ENCODE measurements at places on chromosomes 7 and 10.

- DNase-seq, result no peak
Measured at GRCh38 chr7:96238474-96238873, 83.4 kb downstream of the SLC25A13 start.

DNA sequence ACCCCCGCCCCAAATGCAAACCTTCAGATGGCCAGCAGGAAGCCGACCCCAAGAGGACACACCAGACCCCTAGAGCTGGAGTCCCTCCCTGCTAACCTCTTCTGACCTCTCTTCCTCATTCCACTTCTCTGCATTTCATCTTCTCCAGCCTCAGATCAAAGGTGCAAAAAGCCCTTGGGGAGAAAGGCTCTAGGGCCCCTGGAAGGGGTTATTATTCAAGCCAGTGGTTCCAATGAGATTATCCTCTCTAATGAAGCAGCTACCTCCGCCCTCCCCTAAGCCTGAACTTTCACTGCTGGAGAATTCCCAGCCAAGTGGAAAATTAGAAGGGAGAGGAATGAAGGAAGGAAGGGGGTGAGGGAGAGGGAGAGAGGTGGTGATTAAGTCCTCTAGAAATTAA lies 343.9 kb downstream of the PLXNA4 start:
- no peak for DNase-seq

- no peak for DNase-seq
Measured at GRCh38 chr7:93298671-93299070, 66.5 kb downstream of the VPS50 start.

GRCh38 chr10:131195558-131196159 lies 115.9 kb downstream of the TCERG1L start:
- no peak for DNase-seq

- DNase-seq, result no peak
Measured at GRCh38 chr7:1066242-1066588, 21.7 kb upstream of the GPER1 start.

DNA sequence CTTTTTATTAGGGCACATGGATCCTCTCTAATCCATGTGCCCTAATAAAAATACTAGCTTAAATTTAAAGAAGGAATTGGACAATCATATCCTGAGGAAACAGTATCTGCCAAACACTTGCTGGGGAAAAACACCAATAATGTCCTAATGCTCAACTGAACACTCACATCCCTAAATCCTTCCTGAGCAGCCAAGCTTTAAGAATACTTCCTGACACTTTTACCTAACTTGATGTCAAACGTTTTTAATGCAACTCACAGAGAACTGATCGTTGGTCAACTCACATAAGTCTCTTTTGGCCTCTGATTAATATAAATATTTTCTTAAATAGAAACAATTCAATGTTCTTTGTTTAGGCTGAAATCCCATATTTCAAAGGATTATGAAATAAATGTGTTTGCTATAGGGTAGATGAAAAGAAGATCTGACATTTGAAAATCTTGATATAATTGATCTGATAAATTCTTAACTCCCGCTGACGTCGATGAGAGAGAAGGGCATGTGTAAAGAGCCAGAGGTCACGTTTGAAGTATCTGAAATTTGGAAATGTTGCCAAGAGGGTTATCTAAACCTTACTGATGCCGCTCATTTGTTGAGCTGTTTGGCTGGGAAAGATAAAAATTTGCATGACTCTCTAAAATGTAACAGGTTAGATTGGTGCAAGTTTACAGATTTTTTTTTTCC lies 122.8 kb upstream of the RHOBTB1 start:
- DNase-seq, result no peak

DNA sequence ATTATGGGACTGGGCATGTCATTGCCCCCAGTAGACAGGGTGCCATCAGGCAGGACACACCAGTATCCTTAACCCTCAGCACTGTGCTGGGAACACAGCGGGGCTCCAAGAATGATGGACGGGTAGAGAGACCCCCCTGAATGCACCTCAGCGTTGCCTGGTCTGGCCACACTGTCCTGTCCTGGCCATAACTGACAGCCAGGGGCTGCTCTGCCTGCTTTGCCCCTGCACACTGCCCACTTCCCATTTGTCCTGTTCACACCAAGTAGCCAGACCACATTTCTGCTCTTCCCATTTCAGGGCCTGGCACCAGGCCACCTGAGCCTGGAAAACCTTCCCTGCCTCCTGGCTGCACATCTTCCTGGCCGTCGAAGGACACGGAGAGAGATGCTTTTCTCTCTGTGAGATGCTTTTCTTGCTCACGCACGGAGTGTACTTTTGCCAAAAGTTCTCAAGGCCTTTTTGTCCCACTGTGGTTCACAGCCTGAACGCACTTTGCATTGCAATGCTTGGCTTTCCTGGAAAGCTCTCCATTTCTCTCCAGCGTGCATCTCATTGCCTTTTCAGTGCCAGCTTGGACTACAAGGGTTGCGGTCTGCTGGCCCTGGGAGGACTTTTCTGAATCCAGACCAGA lies 131.0 kb upstream of the EEPD1 start:
- DNase-seq, result no peak

GRCh38 chr10:442209-442608 lies 247.3 kb downstream of the DIP2C start:
- DNase-seq, result no peak

DNA sequence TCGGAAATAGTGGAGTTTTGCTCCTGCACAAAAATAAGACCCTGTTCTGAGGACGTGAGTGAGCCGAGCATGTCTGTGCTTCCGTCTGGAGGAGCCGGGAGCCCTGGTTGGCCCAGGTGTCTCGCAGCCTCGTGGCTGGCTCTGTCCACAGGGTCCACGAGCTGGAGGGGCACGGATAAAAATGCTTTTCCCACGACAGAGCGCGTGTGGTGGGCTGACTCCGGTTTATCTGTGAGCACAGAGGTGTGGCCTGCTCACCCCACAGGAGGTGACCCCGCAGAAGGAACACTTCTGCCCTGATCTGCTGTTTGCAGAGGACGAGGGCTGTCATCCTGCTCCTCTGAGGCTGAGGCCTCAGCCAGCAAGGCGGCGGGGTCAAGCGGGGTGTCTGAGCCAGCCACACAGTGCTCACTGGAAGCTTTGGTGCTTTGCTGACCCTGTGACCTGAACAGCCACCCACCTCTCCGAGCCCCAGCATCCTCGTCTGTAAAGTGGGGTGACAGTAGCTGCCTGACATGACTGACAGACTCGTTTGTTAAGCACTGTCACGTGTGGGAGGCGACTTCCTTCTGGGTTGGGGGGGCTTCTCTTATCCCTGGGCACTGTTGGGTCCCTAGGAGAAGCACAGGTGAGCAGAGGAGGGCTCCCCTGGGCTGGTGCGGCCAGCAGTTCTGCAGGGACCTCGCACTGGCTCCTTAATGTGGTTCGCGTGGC lies 162.5 kb downstream of the DNAJB6 start:
- no peak for DNase-seq

GRCh38 chr10:37734971-37735370 lies 122.4 kb downstream of the ZNF248 start:
- DNase-seq, result no peak

DNA sequence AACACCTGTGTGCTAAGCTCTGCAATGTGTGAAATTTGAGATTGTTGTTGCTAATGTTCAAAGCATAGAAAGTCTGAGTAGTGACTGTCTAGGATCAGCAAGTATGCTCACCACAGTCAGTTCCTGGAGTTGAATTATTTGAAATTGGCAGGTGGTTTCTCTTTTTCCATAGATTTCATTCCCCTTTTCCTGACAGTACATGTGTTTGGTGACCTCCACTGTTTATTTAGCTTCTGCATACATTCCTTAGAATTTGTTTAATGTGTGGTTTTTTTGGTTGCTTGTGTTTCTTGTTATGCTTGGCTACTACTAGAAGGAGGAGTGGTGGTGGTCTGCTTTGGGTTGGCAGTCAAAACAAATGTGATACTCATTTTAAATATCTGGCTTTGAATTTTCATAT lies 52.3 kb downstream of the FOXP2 start:
- DNase-seq, result no peak

DNA sequence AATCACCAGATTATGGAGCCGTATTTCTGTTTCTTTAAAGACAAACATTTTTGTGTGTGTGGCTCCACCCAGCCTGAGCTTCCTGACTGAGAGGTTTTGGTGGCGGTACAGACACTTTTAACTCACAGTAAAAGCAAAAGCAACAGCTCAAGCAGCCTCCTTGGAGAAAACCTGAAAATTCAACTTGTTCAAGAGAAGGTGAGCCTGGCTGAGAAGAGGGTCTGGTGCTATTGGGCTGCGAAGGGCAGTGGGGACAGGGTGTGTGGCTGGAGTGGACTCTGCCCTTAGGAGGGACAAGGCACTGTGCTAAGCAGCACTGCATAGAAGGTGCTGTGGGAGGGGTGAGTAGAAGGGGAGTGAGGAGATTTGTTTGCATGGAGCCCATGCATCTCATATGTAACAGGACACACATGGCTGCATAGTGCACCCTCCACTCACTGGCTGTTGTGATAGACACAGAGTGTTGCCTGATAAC lies at the start of gene GIMAP7:
Gene GIMAP7, plus strand, starts transcription at position 125 of the 475 bp plus-strand sequence. CDS start 5,103 bp downstream, outside the sequence.
- peak; percentile 72 for DNase-seq

- DNase-seq, result no peak
Measured at GRCh38 chr7:35753761-35754603, 46.9 kb upstream of the SEPTIN7 start.

- DNase-seq, result no peak
Measured at GRCh38 chr10:56258378-56258777, 102.7 kb downstream of the ZWINT start.

- no peak for DNase-seq
Measured at GRCh38 chr7:71208881-71209280, 76.9 kb downstream of the GALNT17 start.

DNA sequence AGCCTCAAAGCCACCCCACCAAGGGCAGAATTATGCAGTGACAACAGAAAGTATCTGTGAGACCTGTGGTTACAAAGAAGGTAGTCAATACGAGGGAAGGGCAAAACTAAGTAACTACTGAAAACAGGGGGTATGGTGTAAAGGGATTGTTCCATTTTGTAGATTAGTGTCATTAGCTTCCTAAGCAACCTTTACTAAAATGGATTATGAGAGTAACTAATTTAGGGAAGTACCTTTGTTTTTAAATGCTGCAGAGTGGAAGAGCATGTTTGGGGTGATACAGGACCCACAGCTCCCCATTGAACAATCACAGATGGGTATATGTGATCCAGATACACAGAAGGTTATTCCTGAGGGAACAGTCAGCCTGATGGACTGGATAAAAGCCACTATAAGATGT lies 51.3 kb upstream of the TAC1 start:
- no peak for DNase-seq

- no peak for DNase-seq
Measured at GRCh38 chr7:100706672-100707311, 871 bp downstream of the POP7 start.

- DNase-seq, result no peak
Measured at GRCh38 chr7:52727632-52728031, 307.8 kb upstream of the POM121L12 start.

GRCh38 chr10:8778713-8779112 lies 724.2 kb downstream of the GATA3 start:
- DNase-seq, result peak; percentile 8

- DNase-seq, result no peak
Measured at GRCh38 chr10:59337201-59337652, 25.1 kb downstream of the FAM13C start.

DNA sequence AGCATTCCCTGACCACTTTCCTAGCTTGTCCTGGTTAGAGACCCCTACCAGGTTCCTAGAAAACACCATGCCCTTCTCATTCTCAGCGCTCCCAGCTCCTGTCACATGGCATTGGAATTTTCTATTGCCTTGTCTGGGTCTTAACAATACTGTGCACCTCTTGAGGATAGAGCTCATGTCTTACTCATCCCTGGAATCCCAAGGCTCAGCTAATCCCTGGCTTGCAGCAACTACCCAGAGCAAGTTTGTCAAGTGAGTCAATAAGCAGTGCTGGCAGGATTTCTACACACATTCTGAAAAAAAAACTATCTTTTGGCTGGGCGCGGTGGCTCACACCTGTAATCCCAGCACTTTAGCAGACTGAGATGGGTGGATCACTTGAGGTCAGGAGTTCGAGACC lies 11.7 kb upstream of the PRDX3 start:
- no peak for DNase-seq

DNA sequence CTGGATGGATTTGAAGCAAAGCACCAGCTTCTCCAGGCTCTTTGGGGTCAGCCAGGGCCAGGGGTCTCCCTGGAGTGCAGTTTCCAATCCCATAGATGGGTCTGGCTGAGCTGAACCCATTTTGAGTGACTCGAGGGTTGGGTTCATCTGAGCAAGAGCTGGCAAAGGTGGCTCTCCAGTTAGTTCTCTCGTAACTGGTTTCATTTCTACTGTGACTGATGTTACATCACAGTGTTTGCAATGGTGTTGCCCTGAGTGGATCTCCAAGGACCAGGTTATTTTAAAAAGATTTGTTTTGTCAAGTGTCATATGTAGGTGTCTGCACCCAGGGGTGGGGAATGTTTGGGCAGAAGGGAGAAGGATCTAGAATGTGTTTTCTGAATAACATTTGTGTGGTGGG lies 14.2 kb downstream of the LEP start:
- no peak for DNase-seq

GRCh38 chr10:45280113-45280760 lies 35.2 kb downstream of the OR13A1 start:
- DNase-seq, result no peak

DNA sequence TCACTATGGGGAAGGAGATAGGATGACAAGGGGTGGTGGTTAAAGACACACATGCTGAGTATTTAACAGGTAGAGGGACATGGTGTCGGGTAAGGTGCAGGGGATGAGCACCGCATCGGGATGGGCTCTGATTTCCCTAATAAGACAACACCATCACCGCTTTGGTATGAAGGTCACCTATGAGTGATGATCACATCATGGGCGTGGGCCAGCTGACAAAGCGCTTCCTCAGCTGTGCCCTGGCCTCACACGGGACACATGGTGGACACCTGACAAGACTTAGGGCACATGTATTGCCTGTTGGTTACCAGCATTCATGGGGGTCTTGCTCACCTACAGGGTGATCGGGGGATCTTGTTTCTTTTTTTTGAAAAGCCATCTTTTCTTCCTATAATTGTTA lies 12.8 kb downstream of the C7orf57 start:
- no peak for DNase-seq

GRCh38 chr10:130580975-130581374 lies 444.8 kb downstream of the GLRX3 start:
- DNase-seq, result no peak

- DNase-seq, result no peak
Measured at GRCh38 chr10:120614680-120615079, 157.7 kb downstream of the PLPP4 start.

- no peak for DNase-seq
Measured at GRCh38 chr10:124265391-124265745, 153.4 kb downstream of the OAT start.

DNA sequence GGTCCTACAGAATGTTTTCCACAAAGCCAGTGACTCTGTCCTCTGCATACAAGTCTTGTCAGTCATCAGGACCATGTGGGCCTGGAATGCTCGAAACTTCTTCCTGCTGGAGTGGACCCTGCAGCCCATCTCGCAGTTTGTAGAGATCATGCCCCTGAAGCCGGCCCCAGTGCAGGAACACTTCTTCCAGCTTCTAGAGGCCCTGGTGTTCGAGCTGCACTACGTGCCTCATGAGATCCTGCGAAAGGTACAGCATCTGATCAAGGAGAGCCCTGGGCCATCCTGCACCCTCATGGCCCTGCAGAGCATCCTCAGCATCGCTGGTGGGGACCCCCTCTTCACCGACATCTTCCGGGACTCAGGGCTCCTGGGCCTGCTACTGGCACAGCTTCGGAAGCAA lies 46.5 kb downstream of the WDFY4 start:
- no peak for DNase-seq

GRCh38 chr7:20200361-20200760 lies 16.8 kb downstream of the MACC1 start:
- no peak for DNase-seq

All from activated CD8-positive, alpha-beta T cell treated with anti-CD3 and anti-CD28 coated beads for 36 hours (primary cell).